ENCODE measurements at places on chromosomes 11 and 22.

- no peak for DNase-seq
Measured at GRCh38 chr22:39365492-39365780, 15.6 kb downstream of the SYNGR1 start.

DNA sequence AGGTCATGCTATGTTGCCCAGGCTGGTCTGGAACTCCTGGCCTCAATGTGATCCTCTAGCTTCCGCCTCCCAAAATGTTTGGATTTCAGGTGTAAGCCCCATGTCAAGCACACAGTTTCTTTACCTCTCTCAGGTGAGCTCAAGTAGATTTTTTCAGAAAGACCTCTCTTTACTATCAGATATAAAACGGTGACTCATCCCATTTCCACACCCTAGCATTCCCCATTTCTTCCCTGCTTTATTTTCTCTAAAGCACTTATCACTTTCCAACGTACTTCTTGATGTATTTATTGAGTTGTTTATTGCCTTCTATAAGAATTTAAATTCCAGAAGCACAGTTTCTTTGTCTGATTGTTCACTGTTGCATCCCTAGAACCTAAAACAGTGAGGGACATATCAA lies 3.7 kb downstream of the TSG101 start:
- no peak for DNase-seq

DNA sequence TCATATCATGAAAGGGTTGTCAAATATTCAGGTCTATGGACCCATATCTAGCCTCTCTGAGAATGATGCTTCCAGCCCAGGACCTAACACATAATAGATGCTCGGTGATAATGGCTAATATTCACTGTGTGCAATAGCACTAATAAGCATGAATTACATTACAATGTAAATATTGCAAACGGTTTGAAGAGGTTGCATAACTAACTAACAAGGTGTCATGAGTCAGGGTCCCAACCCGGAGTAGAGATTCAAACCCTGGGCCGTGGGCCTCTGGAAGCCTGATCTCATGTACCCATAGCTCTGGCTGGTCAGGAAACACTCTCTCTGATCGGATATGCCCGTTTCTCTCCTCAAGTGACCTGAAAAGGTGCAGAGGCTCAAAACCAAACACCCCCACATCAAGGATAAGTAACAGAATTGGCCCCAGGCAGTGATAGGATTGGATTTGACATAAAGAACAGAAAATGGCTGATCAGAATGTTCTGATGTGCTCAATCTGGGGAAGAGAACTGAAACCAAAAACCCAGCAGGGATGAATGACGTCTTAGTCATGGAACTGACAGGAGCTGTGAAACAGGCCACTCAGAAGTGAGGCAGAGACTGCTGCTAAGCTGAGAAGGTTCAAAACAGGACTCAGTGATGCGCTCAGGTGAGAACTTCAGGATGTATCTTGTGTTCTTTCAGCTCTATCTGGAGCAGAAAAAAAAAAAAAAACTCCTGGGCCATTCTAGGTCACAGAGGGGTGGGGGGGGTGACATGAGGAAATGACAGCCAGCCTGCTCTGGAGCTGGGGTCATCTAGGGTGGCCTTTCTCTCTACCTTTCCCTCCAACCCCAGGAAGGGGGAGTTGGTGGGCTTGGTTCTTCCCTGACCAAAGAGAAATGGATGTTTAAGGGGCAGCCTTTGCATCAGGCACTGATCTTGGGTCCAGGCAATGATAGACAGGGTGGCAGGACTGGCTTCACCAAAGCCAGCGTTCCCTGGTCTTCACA lies 6.6 kb upstream of the KCTD17 start:
- no peak for DNase-seq

GRCh38 chr11:69903211-69903610 lies 84.0 kb upstream of the FGF3 start:
- DNase-seq = no peak

DNA sequence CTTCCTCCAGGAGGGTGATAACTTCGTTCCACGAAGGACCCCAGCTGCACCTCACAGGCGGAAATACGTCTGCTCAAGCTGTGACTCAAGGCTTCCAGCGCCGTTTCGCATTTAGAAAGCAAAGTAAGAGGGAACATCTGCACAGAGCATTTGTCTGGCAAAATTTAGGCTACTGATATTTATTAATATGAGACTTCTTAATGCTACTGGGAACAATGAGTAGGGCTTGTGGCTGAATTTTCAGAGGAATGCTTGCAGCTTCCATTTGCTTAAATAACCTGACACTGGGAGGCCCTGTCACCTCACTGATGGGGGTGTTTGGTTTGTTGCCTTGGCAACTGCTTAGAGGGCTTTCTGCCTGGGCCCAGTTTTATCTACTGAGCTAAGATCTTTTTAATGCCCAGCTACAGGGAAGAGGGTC lies 14.7 kb upstream of the ST14 start:
- DNase-seq = no peak

- peak; percentile 18 for DNase-seq
Measured at GRCh38 chr11:2898366-2899079, 12.9 kb upstream of the CDKN1C start.

GRCh38 chr11:20249796-20250195 lies 89.5 kb upstream of the DBX1 start:
- no peak for DNase-seq

- no peak for DNase-seq
Measured at GRCh38 chr11:97622795-97623194, 1233.0 kb downstream of the JRKL start.

DNA sequence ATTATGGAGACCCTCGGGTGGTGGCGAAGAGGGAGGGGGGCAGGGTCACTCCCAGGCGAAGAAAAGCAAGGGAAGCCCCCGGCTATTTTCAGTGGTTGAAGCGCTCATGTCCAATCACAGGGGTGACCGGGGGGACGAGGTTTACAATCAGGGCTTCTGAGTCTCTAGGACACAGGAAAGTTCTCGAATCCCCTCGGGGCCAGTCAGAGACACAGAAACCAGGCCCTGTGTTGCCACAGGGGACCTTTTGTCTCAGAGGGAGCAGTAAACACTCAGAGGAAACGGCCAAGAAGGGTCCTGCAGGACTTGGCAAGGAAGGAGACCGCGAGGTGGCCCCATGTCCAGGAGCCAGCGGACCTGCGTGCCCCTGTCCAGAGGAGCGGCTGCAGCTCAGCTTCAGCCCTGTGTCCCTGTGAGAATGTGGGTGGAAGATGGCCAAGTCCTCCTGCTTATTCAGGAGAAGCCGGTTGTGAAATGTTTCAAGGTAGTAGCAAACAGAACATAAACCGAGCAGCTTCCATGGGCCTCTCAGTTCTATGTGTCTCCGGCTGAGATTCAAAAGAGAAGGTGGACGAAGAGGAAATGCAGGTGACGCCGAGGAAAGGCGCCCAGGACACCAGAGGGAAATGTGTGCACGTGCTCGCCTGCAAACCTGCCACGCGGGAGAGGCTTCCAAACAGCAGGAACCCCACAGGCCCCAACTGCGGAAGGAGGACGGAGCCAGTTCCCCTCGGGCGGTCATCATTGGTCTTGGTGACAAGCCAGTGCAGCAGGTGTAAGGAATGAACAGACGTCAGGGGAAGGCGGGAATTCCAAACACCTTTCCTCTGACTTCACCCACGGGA lies 357.6 kb downstream of the BRD1 start:
- DNase-seq = no peak

GRCh38 chr11:842370-843002 lies at the start of the genes POLR2L and TSPAN4:
Gene POLR2L, minus strand, starts transcription at chr11:842529. Its CDS starts 21 bp downstream, at chr11:842508.
Gene TSPAN4, plus strand, starts transcription at chr11:842852. Its CDS starts 7,453 bp downstream, at chr11:850305.
- DNase-seq = peak; percentile 77

DNA sequence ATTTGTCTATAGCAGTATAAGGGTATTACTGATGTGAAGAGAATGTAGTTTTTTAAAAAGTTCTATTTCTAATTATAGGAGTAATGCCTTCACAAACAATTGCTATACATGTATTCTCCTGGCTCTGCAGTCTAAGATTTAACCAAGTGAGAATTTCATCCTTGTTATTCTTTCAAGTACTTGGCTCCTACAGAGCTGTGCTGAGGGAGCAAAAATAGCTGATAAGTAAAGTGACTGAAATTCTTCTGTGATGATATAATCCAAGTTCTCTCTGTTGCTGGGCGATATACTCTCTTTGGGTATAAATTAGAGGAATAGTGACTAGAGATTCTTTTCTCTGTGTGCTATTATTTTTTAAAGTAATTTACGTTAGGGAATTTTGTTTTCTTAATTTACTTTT lies 68.0 kb downstream of the PGR start:
- DNase-seq = no peak

GRCh38 chr11:117807482-117808327 lies 10.7 kb upstream of the DSCAML1 start:
- peak; percentile 56 for DNase-seq

- DNase-seq = no peak
Measured at GRCh38 chr11:36155770-36156160, 133.5 kb downstream of the COMMD9 start.

DNA sequence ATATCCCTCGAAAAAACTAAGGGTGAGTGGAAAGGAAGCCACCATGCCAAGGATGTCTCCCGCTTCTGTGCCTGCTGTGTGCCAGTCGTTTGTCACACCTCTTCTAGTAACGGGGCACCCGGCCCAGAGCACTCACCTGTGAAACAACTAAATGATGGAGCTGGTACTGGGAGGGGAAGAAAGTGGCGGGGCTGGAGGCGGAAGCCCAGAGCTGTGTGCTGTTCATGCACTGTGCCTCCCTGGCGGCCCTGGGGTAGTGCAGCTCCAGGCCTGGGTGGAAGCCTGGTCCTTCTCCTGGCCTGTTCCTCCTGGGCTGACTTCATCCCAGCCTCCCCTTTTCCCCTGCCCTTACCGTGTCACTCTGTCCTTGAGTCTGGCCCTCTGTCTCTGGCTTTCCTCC lies 130.2 kb downstream of the CEP164 start:
- DNase-seq = no peak

GRCh38 chr22:29480512-29481264 lies 670 bp downstream of the NEFH start:
- DNase-seq = peak; percentile 6

DNA sequence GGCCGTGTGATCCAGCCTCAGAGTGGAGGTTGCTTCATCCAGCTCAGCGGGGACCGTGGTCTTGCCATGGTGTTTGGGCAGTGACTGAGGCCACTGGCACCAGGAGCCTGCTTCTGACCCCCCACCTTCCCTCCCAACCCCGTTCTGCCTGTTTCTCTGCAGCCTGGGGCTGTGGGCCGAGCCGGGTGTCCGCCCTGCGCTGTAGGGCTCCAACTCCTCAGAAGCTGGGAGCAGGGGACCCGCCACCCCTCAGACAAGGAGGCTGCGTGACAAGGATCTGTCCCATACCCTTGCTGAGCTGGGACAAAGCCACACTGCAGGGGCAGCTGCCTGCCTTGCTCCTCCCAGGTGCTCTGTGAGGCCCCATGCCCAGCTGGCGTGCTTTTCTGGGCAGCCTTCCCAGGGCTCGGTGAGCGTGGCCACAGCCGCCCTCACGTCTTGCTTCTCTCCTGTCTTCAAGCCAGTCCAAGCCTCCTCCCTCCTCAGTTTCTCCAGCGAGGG lies 11.7 kb upstream of the ARFGAP3 start:
- no peak for DNase-seq

GRCh38 chr11:70625582-70626518 lies 227.5 kb downstream of the CTTN start:
- DNase-seq = no peak

DNA sequence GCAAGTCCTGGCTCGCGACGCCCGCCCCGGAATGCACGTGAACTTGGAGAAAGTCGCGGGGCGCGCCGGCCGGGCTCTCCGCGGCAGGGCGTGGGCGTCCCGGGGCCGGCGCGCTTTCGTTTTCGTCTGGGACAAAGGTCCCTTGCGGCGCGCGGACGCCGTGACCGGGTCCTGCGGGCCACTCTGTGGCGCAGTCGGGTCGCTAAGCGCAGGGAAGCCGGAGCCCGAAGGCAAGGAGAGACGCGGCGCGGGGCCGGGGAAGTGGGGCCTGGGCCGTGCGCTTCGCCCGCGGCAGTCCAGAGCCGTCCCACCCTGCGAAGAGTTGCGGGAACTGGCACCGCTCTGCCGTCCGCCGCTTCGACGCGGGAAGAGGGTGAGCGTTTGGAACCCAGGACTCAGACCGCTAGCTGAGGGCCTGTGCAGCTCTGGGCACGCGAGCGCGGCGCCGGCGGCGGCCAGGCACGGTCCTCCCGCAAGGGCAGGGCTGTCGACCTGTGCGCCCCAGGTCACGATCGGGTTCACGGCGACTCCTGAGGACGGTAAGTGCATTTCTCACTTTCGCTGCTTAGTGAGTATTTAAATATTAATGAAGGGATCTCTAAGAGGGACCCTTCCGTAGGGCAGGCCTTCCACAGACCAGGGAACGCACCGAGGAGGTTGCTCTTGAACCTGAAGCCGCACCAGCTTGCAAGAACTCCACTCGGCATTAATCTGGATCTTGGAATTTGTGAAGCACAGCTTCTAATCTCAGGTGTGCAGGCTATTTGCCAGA lies 78.0 kb upstream of the PPARA start:
- no peak for DNase-seq

GRCh38 chr11:73590991-73591390 lies 6.9 kb downstream of the FAM168A start:
- DNase-seq = no peak

- peak; percentile 64 for DNase-seq
Measured at GRCh38 chr22:37498289-37498909, 12.2 kb upstream of the MFNG start.

GRCh38 chr22:45997077-45997776 lies 20.3 kb upstream of the WNT7B start:
- DNase-seq = no peak

DNA sequence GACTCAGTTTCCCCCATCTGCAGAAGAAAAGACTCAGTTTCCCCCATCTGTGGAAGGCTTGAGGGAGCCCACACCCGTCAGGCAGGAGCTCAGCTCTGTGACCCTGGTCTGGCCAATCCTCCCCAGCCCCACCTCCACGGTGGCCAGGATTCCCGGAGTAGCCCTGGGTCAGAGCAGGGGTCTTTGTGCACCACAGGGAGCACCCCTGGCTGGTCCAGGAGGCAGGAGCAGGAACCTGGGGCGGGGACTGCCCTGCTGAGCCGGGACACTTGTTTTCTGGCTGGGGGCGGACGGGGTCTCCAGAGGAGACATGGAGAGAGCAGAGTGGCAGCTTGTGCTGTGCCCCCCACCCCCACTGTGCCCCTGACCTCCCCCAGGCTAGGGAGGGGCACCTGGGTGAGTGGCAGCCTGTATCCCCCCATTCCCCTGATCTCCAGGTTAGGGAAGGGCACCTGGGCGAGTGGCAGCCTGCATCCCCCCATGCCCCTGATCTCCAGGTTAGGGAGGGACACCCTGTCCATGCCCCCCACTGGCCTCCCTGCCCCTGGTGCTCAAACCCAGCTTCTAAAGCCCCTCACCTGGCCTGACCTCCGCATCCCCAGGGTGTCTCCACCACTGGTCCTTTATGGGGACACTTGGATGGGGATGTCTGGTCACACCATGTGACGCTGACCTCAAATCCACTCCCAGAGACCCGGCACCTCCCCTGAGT lies 18.8 kb downstream of the IL17REL start:
- no peak for DNase-seq

DNA sequence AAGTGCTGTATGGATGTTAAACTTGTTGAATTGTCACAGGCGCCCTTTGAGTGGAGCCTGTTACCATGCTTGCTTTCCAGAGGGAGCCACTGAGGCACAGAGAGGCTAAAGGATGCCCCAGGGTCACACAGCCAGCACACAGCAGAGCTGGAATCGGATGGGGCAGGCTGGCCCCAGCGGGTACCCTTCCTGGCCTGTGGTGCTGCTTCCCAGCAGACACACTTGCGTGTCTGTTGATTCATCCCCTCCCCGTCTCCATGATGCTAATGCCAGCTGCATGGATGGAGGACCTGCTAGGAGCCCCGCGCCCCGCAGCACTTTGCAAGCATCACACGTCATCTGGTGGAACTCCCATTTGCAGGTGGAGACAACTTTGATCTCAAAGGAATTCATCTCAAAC lies 52.4 kb upstream of the SHISAL1 start:
- DNase-seq = no peak
